ENCODE measurements at places on chromosomes 2 and 18. TPM values are rescaled to one million over a fixed set of nuclear protein-coding genes. Genes with fewer than 3 reads are reported as not detected.
A peak's percentile ranks its signal among the peaks of the same experiment; 100 is the strongest.

GPD2 gene
- total RNA-seq = 46.6 TPM

CRYGC gene
- total RNA-seq = not detected

CCDC68 gene
- 8.3 TPM for total RNA-seq

TRIM54 gene
- total RNA-seq = not detected

GPR55 gene
- not detected for total RNA-seq

DNA sequence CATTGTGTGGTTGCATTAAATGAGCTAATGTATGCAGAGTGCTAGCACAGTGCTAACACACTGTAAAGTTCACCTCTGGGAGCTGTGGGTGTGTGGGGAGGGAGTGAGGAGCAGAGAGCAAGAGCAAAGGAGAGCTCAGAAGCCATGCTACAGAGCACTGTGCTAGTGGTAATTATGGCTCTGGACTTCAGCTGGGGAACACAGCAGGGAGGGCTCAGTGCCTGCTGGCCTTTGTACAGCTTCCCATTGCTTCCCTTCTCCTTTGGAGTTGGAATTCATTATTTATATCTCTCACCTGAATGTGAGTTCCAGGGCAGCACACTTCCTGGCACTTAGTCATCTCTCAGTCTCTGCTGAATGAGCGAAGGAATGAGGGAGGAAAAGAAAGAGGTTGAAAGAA lies 2.5 kb upstream of the PLA2R1 start:
- no peaks in the 10 kb centered on the region for H3K27me3 ChIP-seq
- no peak overlapping the region for H3K4me3 ChIP-seq
- H3K27ac ChIP-seq = no peak overlapping the region
- no peaks in the 10 kb centered on the region for H3K36me3 ChIP-seq
- no peak for DNase-seq

GRCh38 chr18:596288-596881 lies 403 bp upstream of the CLUL1 start:
- no peak overlapping the region for H3K4me3 ChIP-seq
- no peaks in the 10 kb centered on the region for H3K36me3 ChIP-seq
- H3K4me1 ChIP-seq = no peaks in the 10 kb centered on the region
- peaks cover 4% of the 10 kb centered on the region for H3K27me3 ChIP-seq

DNA sequence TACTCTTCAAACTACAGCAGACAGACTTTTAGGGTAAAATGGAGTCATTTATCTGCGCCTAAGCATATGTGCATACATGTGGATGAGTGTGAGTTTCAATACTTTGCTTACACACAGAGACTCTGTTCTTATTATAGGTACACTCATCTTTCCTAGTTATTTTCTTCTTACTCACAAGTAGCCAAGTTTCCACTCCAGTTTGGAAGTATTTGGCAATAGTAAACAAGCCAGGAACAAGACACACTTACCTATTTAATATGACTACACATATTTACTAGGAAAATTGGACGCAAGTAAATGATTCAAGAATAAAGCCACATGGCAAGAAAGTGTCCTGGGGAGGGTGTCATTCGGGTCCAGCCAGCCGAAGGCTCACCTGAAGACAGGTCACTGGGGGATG lies 414.3 kb downstream of the FBXO15 start:
- H3K4me3 ChIP-seq = no peak overlapping the region
- H3K27me3 ChIP-seq = no peaks in the 10 kb centered on the region
- no peaks in the 10 kb centered on the region for H3K36me3 ChIP-seq
- H3K27ac ChIP-seq = no peak overlapping the region
- no peaks in the 10 kb centered on the region for H3K4me1 ChIP-seq

DNA sequence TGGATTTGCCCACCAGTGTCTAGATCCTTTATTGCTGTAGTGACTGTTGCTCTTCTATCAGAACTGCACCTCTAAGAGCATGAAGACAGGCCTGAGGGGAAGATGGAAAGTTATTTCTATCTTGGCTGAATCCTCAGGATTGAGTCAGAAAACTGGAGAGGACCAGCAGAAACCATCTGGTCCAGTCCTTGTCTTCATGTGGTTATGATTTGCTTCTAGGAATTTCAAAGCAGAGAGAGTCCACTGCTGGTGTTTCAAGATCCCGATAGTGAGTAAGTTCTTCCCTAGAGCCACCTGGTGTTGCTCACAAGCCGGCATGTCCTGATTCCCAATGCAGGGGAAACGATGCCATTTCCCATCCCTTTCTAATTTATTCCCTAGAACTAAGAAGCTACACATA lies 84.2 kb downstream of the NCKAP5 start:
- H3K4me1 ChIP-seq = no peaks in the 10 kb centered on the region
- H3K27ac ChIP-seq = no peak overlapping the region
- no peaks in the 10 kb centered on the region for H3K27me3 ChIP-seq
- no peaks in the 10 kb centered on the region for H3K36me3 ChIP-seq
- no peak overlapping the region for H3K4me3 ChIP-seq

- H3K27ac ChIP-seq = peak overlapping the region; percentile 98
- H3K4me1 ChIP-seq = peaks cover 39% of the 10 kb centered on the region
- no peaks in the 10 kb centered on the region for H3K27me3 ChIP-seq
- no peak overlapping the region for H3K4me3 ChIP-seq
- H3K36me3 ChIP-seq = no peaks in the 10 kb centered on the region
- DNase-seq = peak; percentile 81
These were observed 111.5 kb downstream of the MCFD2 start for GRCh38 chr2:46803911-46804670.

GRCh38 chr18:58113337-58113736 lies 69.3 kb downstream of the NEDD4L start:
- no peaks in the 10 kb centered on the region for H3K27me3 ChIP-seq
- DNase-seq = no peak
- no peak overlapping the region for H3K4me3 ChIP-seq
- H3K36me3 ChIP-seq = no peaks in the 10 kb centered on the region

DNA sequence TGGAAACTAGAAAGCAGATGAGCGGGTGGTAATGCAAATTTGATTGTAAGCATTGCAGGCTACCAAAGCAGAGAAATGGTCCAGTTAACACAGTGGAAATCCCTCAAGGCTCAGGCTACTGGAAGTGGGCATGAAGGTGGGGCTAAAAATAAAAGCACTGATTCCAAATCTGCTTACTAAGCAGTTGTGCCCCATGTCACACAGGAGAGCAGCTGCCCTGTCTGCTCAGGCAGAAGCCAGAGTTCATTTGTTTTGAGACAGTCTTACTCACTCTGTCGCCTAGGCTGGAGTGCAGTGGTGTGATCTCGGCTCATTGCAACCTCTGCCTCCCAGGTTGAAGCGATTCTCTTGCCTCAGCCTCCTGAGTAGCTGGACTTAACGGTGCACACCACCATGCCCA lies 42.5 kb upstream of the TSPYL6 start:
- no peak overlapping the region for H3K27ac ChIP-seq
- DNase-seq = no peak
- no peaks in the 10 kb centered on the region for H3K36me3 ChIP-seq
- no peaks in the 10 kb centered on the region for H3K4me1 ChIP-seq
- no peak overlapping the region for H3K4me3 ChIP-seq

GRCh38 chr2:30421026-30421603 lies 25.9 kb upstream of the LCLAT1 start:
- no peak overlapping the region for H3K4me3 ChIP-seq
- peak overlapping the region; percentile 58 for H3K27ac ChIP-seq
- H3K27me3 ChIP-seq = no peaks in the 10 kb centered on the region
- no peak for DNase-seq

- H3K36me3 ChIP-seq = no peaks in the 10 kb centered on the region
- H3K4me3 ChIP-seq = no peak overlapping the region
- H3K27ac ChIP-seq = no peak overlapping the region
- no peaks in the 10 kb centered on the region for H3K27me3 ChIP-seq
- no peak for DNase-seq
These were observed 35.6 kb downstream of the PTPN2 start for GRCh38 chr18:12848405-12848804.

Measured in fibroblast of lung (primary cell).